Lung microvascular endothelial cell (primary cell): ENCODE measurements at places on chromosomes 3 and 15.

- DNase-seq: peak; percentile 8
These were observed 107.1 kb upstream of the TSC22D2 start for GRCh38 chr3:150300852-150301517.

- no peak for DNase-seq
These were observed 65.5 kb upstream of the DCBLD2 start for GRCh38 chr3:98966862-98967546.

GRCh38 chr15:57592836-57593420 lies 1.2 kb downstream of the MYZAP start:
- DNase-seq: no peak

DNA sequence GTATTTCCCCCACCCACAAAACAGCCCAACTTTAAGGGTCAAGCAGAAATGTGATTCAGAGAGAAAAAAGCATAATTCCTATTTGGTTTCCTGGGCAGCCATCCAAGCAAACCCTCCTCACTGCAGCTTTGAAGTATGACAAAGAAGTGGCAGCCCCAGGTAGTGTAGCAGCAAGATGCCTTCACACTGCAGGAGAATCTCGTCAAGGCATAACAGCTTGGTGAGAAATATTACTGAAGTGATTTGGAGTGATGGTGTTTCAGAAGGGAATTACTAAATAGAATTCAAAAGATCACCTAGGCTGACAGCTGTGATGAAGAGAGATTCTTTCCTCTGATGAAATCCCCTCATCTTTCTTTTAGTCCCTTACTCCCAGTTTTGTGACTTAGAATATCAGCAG lies 173.9 kb downstream of the PYDC2 start:
- no peak for DNase-seq

GRCh38 chr3:54198556-54198955 lies 76.2 kb downstream of the CACNA2D3 start:
- no peak for DNase-seq

DNA sequence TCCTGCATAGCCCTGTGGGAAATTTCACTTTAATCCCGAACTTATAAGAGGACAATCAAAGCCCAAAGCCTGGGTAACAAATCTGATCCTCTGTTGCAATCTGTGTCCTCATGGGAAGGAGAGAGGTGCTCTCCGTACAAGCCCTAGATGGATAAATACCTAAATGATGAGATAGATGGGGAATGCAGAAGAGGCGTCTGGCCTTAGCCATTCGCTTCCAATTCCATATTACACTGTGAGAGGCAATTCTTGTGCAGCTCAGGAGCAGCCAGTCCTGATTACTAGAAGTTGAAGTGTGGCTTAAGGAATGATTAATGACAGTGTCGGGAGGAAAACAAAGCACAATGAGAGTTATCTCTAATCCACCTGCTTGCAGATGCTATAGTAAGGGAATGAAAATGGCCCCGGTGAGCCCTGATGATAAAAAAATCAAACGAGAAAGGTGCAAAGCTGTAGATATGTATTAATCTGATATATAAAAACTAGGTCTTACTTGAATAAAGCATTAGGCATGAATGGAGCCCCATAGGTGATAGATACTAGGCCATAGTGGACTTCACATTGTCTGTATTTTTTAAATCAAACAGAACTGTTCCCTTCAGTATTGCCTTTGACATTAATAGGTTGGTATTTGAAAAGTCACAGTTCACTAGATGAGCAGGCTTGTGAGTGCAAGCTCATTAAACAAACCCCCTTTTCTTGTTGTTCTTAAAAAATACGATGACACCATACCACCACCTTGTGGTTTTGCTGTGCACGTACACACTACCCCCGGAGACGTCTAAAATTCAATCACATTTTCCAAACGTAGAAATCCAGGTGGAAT lies 54.2 kb upstream of the TMCO5A start:
- peak; percentile 71 for DNase-seq

DNA sequence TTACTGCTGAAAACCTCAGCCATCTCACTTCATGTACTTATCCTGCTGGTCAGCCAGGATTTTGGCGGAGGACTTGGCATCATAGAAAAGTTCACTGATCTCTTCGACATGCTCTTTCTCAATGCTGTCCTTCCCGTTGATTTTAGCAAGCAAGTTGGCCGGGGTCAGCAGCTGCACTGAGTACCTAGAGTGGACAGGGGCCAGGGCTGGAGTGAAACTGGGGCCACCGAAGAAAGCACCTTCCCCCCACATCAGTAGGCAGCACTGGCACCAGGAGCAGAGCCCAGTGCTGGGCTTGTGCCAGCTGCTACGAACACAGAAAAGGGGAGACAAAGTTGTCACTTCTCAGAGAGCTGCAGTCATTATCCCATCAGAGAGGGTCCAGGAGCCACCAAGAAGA lies 29.0 kb downstream of the SEC61A1 start:
- no peak for DNase-seq

DNA sequence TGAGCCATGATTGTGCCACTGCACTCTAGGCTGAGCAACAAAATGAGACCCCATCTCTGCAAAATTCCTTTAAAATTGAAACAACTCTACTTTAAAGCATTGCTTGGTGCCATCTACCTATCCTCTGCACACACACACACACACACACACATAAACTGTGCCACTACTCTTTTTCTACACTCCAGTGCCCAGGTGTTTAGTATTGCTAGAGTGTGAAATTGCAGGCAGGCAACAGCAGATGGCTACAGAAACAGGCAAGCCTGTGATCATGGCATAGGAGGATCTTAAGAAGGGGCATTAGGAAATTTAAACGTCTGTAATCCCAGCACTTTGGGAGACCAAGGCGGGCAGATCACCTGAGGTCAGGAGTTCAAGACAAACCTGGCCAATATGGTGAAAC lies 39.0 kb downstream of the SIDT1 start:
- DNase-seq: no peak

DNA sequence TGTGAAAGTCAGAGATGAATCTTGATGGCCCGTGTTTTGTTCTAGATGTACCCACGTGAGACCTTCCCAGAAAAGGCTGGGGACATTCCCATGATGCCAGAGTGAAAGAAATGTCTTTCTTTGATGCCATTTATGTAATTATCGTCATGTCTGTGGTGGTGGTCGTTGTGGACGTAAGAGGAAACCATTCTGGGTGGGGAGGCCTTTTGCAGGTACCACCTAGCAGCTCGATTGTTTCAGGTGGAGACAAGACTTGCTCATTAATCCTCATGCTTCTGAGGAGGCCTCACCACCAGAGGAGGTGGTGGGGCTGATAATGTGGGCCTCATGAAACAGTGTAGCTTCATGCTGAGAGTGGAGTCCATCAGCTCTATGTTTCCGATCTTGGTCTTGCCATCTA lies 58.1 kb upstream of the USP3 start:
- DNase-seq: no peak

DNA sequence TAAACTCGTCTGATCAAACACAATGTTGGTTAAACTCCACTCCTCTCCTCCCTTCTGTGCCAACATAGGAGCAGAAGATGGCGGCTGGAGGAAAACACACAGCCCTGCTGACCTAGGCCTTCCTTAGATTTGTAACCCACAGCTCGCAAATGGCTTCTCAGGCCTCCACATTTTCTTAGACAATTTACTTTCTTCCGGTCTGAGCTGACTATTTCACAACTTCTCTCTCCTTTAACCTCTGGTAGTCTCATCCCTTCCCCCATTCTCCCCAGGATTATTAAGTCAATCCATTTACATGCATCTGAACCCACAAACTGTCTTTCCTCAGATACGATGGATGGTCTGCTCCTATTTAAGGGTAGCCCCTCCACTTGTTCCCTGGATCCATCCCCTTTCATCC lies 25.7 kb upstream of the ULK4 start:
- no peak for DNase-seq

DNA sequence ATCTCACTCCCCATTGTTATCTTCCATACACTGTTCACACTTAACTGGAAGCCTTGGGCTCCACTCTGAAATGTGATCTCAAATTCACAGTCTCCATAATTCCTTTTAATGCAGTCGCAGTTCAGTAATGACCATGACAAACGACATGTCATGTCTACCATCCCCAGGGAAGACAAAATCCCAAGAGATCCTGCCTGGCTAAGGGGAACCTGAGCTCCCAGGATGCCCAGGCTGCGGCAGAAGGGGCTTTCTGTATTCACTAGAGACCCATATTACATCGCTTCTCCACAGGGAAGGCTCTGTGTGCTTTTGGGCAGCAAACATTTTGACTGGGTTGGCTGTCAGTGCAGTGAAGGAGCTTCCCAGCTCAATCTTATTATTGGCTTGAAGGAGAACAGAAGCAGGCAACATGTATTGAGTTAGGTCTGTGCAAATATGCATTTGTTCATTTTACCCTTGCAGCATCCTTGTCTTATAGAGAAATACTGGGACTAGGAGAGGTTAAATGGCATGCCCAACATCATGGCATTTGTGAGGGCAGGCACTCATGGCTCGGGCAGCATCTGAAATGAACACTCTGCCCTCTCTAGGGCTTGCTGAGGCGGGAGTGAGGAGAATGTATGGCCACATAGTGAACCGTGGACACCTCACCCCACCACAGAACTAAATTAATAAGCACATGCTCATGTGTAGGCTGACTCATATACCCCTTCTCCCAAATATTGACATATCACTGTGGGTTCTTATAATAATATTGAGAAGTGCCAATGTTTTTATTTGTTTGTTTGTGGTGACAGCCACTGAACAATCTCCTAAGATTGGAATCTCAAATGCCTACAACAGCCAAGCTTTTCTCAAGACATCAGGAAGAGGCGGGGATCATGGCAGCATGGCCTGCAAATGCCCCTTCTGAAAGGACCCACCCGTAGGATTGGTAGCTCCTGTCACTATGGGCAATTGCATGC lies 141.6 kb upstream of the FOXB1 start:
- no peak for DNase-seq

DNA sequence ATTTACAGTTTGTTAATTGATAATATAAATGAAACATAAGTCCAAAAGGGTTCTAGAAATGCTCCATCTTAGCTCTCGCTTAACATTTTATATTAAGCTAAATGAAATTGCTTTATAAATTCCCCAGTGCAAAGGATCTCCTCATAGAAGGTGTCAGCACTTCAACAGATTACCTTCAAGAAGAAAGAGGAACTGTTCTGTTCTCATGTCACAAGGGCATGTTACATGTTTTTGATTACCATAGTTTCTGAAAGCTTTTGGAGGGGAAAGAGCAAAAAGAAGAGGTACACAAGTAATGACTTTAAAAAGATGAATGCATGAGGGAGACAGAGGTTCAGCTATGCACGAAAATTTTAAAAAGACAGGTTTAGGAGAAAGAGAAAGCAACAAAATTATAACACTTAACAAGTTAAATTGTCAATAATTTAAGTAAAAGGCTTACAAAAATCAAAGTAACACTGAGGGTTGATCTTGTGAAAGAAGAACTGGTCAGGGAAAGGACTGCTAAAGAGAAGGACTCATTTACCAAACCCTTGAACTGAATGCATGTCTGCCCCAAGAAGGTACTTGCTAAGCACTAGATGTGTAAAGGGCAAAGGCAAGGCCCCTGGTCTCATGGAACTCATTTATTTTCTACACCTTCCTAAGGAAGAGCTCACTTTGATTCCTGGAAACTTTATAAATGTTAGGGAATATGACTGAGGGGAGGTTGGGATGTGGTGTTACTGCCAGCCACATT lies 45.1 kb downstream of the CCDC191 start:
- DNase-seq: no peak

DNA sequence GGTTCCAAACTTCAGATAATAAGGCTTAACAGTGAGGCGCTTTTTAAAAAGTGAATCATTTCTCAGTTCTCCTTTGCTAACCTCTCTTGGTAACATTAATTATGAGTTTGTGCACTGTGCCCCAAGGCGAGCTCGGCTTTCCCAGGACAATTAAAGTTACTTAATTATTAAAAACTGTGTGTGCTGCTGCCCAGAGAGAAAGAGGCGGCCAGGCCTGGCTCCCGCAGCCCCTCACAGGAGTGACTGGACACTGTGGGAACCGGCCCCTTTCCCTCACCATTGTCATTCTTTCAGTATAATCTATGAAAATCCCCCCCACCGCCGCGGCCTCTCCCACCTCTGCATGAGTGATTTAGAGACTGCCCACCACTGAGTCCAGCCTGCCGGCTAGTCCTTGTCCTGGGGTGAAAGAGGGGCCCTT lies 43.1 kb upstream of the HES1 start:
- no peak for DNase-seq

- DNase-seq: peak; percentile 71
These were observed 23.6 kb downstream of the RHCG start for GRCh38 chr15:89472785-89473256.

- no peak for DNase-seq
These were observed 51.1 kb downstream of the GTF2E1 start for GRCh38 chr3:120793601-120794000.

DNA sequence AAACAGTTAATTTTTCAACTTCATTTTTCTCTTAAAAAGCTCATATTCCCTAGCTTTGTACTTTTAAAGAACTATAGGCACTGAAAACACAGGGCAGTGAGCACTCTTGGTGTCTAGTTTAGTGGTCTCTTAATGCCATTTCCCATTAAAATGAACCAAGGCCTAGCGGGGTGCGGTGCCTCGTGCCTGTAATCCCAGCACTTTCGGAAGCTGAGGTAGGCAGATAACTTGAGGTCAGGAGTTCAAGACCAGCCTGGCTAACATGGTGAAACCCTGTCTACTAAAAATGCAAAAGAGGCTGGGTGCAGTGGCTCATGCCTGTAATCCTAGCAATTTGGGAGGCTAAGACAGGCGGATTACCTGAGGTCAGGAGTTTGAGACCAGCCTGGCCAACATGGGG lies 45.5 kb downstream of the LDHAL6B start:
- DNase-seq: no peak

DNA sequence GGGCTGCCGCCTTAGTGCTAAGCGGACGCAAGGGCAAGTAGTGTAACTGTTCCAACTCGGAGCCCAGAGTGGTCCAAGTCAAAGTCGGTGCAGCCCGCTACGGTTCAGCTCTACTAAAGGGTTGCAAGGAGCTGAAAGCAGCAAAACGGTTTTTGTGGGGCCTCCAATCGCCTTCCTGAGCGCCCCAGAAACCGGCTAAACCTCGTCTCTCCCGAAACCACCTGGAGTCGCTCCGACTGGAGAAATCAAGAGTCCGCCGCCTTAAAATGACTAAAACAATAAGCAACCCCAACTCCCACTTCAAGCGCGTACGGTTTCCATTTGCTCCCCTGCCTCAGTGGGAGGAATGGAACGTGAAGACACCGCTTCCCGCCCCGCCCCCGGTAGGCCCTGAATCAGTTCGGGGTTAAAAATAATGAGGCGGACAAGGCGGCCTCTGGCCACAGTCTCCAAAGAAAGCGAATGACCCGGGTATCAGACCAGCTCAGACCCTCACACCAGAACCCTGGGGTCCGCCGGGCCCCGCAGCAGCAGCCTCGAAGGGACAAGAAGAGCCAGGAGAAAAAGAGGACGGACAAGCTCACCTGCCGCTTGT lies 401 bp downstream of the SEC11A start:
- peak; percentile 52 for DNase-seq

DNA sequence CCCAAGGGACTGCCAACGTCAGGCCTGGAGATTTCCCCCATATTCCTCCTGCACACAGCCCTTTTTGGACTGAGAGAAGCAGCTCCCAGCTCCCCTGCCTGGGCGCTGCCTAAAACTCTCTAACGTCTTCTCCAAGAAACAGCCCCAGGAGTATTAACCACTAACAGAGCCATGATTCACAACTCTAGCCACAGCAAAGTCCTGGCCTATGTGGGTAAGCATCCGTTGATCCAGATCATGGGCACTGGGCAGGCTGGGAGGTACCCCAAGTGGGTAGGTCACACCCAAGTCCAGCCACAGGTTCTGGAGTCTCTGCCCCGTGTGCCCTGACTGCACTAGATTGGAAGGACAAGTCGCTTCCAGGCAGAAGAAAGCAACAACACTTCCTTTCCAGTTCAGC lies 31.9 kb downstream of the NBEAL2 start:
- DNase-seq: no peak

- DNase-seq: no peak
These were observed 12.1 kb upstream of the APBA2 start for GRCh38 chr15:28873585-28874190.
